GM20000 (cell line): ENCODE measurements at places on chromosomes 1 and 21.
A peak's percentile ranks its signal among the peaks of the same experiment; 100 is the strongest.

DNA sequence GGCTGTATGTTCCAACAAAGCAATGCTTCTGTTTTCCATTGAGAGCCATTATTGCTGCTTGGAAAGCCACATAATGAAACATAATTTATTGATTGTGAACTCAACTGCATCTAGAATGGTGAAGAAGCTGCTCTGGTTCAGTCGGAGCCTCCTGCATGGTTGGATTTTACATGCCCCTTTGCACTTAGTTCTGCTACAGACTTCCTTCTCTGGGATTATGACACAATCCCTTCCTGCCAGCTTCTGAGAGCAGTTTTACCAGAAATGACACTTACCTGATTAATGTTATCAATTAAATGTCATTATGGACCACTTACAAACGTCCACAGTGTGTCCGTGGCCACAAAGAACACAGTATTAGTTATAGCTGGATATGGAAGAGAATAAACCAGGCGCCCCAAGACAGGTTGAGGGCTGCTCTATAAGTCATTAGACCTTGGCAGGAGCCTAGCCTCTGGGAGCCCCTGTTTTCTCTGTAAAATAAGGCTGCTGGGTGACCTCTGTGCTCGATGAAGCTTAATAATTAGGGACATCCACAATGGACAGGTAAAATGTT lies 7.0 kb upstream of the CD58 start:
- no peak for DNase-seq

GRCh38 chr1:119115736-119116135 lies 24.7 kb downstream of the WARS2 start:
- DNase-seq: no peak

DNA sequence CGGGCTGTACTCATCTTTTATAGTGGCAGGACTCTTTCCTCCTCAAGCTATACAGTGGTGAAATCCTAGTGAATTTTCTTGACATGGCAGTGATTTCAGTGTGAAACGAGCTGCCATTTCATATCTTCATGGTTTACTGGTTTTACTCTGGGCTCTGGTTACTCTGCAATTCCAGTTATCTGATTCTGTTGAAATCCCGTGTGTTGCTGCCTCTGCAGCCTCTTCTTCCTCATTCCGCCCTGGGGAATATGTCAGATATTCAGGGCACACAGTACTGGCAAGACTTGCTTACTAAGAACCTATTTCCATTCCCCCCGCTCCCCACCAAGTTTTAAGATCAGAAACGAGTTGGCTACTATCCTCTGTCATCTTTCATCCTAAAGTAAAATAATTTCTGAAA lies 7.9 kb upstream of the OR2B11 start:
- DNase-seq: no peak

GRCh38 chr1:189212606-189213005 lies 1265.1 kb downstream of the BRINP3 start:
- no peak for DNase-seq

GRCh38 chr1:221032637-221033280 lies 153.5 kb downstream of the HLX start:
- DNase-seq: no peak

DNA sequence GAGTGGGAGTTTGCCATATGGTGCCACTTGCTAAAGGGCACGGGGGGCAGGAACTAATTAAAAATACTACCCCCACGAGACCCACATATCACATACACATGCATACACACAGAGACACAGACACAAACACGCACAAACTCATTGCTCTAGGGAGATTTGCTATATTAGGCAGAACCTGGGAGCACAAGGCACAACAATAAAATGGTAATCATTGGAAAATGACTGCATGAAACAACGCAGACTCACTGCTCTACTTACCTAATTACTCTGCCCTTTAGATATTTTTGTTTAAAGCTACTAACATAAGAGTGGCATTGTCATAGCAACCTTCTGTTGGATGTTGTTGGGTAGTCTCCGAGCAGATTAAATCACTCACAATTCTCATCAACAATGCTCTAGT lies 20.3 kb upstream of the RGS4 start:
- no peak for DNase-seq

GRCh38 chr1:145782272-145783099 lies 41.4 kb downstream of the RNF115 start:
- no peak for DNase-seq

GRCh38 chr1:29431138-29431537 lies 194.8 kb downstream of the PTPRU start:
- no peak for DNase-seq

- no peak for DNase-seq
Measured at GRCh38 chr1:167457936-167458584, 60.3 kb downstream of the CD247 start.

- DNase-seq: peak; percentile 35
Measured at GRCh38 chr1:43836267-43836951, 97.2 kb upstream of the ARTN start.

DNA sequence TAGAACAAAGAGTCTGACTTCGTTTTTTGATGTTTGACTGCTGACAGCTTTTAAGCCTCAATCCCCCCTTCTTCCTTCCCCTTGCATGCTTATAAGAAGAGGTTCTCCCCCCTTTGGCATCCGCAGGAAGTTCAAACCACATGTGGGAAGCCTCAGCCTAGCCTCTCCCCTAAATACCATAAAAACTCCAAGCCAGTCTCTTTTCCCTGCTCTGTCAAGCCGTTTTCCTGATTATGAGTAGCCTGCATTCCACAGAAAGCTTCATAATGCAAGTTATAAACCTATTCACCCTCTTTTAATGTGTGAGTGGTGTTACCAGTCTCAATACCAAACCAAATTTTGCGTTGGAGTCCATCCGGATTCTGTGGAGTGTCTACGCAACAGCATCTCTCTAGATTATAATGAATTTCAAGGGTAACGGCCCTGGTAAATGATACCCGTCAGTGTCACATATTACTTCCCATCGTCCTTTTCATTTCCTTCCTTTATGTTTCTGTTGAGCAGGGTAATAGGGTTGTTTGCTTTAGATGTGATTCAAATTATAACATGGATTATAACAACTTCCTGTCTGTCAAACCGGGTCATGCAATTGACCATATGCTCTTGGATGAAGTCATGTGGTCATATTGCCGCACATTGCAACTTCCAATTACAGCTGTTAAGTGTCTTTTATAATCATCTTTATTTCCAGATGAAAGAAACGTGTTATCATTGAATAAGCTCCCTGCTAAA lies 717.5 kb downstream of the RWDD3 start:
- no peak for DNase-seq

GRCh38 chr1:161726473-161727255 lies 5.3 kb downstream of the FCRLB start:
- DNase-seq: peak; percentile 90

DNA sequence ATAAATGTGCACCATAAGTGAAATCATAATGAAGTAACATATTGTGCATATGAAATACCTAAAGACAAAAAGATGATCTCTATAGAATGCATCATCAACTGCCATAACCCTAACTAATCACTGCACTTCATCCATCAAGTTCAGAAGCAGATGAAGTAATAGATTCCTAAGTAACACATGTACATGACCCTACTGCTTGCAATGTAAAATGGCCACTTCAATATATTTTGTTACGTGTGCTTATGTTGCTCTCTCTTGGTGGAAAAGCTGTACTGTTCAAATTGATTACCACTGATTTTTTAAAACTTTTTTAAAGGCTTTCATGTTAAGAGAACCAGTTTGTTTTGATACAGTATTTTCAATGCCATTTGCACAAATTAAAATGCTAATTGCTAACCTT lies 141.8 kb downstream of the TTLL7 start:
- DNase-seq: no peak

- no peak for DNase-seq
Measured at GRCh38 chr1:220249522-220249921, 22.7 kb downstream of the RAB3GAP2 start.

DNA sequence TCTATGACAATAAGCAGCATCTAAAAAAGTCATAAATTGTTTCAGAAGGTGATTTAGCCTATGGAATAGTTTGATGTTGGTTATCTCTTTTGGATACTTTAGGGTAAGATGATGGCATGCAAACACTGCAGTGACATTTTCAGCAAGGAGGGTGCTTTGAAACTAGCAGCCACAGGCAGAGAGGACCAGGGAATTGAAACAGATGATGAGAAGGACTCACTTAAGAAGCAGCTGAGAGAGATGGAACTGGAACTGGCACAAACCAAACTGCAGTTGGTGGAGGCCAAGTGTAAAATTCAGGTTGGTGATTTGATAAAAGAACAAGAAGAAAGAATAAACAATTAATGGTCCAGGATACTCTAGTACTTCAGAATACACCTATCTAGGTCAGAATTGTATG lies 11.2 kb upstream of the CACYBP start:
- DNase-seq: no peak

GRCh38 chr1:51693419-51694155 lies 76.7 kb downstream of the OSBPL9 start:
- DNase-seq: no peak

DNA sequence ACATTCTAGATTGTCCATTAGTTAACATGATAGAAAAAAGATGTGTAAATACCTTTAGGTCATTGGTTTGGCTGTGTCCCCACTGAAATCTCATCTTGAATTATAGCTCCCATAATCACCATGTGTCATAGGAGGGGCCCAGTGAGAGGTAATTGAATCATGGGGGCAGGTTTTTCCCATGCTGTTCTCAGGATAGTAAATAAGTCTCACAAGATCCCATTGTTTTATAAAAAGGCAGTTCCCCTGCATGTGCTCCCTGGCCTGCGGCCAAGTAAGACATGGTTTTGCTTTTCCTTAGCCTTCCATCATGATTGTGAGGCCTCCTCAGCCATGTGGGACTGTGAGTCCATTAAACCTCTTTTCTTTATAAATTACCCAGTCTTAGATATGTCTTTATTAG lies 32.5 kb upstream of the SLC44A5 start:
- no peak for DNase-seq

DNA sequence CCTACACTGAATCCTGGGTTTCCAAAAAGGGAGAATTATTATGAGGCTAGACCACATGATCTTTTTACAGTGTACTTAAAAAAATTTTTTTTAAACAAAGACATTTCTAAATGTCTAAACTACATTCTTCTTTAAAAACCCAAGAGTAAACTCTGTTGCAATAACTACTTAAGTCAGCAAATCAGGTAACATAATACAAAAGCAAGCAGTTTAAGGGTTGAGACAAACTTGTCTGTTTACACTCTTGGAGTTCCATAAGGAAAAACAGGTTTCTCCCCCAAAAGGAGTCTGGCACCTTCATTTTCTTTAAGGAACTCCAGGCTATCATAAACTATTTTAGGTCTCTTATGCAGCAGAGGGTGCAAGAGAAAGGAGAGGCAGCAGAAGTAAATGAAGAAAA lies 12.5 kb upstream of the ANKRD45 start:
- DNase-seq: no peak

DNA sequence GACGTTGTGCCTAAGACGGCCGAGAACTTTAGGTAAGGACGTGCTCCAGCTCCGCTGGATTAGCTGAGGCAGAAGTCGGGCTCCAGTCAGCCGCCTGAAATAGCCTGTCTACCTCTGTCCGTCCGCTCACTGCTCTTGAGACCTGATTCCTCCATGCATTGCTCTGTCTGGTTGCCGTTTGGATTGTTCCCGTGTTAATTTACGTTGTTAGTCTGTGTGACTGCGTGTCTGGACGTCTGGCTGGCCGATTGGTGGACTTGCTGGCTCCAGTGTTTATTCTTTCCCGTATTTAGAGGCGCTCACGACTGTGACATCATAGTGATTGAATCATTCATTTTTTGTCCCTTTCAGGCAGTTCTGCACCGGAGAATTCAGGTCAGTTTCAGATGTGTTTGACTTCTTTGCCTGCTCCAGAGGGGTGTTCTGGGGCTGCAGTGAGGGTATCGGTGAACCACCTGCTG lies 684 bp downstream of the PPIH start:
- DNase-seq: no peak

DNA sequence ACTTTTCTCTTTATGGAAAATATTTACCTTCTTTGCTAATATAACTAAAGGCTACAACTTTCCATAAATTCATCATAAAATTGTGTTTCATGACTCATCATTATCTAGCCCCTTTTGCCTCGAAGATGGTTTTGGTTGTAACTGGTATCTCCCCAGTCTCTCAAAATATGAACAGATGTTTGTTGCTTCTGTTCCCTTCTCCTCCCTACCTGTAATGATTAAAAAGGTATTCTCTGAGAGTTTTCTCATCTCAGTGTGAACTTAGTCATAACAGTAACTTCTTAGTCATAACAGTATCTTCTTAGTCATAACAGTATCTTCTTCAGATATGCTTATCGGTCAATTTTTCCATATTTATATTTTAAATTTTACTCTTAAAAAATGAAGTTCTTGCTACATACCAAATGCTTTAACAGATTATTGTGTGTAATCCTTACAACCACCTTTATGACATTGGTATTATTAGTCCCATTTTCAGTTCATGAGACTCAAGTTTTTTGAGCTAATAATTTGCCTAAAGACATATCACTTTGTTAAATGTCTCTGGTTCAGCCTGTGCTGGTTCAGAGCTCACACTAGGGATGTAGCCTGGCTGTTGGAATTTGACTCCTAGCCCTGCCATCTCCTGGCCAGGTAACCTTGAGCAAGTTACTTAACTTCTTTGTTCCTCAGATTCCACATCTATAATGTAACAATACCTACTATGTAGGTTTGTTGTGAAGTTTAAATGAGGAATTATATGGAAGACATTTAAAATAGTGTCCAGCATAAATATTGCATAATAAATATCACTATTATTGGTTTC lies 32.6 kb downstream of the ATP1B1 start:
- DNase-seq: peak; percentile 63

- no peak for DNase-seq
Measured at GRCh38 chr1:20454004-20454403, 32.0 kb downstream of the CAMK2N1 start.

DNA sequence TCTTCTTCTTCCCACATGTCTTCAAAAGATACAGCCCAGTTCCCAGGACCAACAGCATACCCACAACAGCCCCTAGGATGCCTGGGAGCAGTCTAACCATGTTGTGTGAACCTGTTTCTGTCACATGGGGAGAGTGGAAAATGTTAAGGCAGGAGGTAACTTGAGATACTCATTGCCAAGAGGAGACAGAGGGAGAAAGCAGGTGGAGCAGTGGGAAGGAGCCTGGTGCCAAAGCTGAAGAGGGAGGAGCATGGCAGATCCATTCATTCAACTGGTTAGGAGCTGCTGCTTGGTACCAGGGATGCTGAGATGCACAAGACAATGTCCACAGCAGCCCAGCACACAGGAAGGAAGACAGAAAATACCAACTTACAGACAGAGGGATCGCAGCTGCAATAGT lies 149.8 kb upstream of the ETV3 start:
- no peak for DNase-seq

DNA sequence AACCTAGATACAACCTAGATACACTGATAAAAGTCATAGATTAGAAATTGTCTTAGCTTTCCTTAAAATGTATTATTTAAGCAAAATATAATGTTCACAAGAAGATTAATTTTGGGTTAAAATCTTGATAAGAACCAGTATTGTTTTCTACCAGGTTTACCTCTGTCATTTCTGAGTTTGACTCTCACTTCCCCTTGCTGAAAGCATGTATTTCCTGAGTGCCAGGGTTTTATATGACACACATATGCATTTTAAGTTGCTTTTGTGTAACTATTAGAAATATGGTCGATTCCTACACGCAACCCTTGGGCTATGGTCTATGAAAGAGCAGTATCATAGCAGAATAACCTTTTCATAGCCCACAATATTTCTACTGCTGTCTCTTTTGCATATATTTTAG lies 351.7 kb downstream of the ZP4 start:
- DNase-seq: no peak

GRCh38 chr1:183572721-183573120 lies 17.5 kb downstream of the NCF2 start:
- no peak for DNase-seq
